ENCODE measurements at places on chromosomes 16 and 17.

- DNase-seq: no peak
These were observed 29.8 kb downstream of the ANKRD40 start for GRCh38 chr17:50677851-50678375.

- no peak for DNase-seq
These were observed 9.9 kb downstream of the MSLN start for GRCh38 chr16:770411-770810.

- no peak for DNase-seq
These were observed 173.3 kb downstream of the TANC2 start for GRCh38 chr17:63139356-63139755.

- no peak for DNase-seq
These were observed 1.1 kb downstream of the HSD17B1 start for GRCh38 chr17:42553866-42554249.

GRCh38 chr16:56909527-56909979 is 22.4 kb upstream of the HERPUD1 start:
- DNase-seq: peak; percentile 83

DNA sequence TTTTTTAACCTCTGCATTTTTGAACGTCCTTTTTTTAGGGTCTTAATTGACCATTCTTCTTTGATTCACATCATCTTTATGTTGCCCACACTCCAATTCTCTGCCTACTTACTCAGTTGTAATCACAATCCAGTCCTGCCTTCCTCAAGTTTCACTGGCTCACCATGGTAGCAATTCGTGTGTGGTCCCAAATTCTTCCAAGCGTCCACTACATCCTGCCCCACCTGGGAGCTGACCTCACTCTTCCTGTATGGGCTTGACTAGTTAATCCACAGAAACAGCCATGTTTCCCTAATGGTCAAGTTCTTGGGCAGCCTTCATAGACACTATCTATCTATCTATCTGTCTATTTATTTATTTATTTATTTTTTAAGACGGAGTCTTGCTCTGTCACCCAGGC is 7.1 kb downstream of the TLCD2 start:
- DNase-seq: peak; percentile 74

Measured in SJCRH30 (cell line).